ENCODE measurements at places on chromosomes 11 and 22. TPM values are rescaled to one million over a fixed set of nuclear protein-coding genes. Genes with fewer than 3 reads are reported as not detected.

- H3K36me3 ChIP-seq = no peaks in the 10 kb centered on the region
- H3K4me1 ChIP-seq = no peaks in the 10 kb centered on the region
- H3K27me3 ChIP-seq = no peaks in the 10 kb centered on the region
- DNase-seq = no peak
- no peak overlapping the region for H3K27ac ChIP-seq
Measured at GRCh38 chr11:12278766-12279671, 98.4 kb upstream of the PARVA start.

- no peak overlapping the region for H3K4me3 ChIP-seq
- H3K27ac ChIP-seq = no peak overlapping the region
- no peak for DNase-seq
Measured at GRCh38 chr11:32960553-32961164, 55.0 kb upstream of the DEPDC7 start.

DNA sequence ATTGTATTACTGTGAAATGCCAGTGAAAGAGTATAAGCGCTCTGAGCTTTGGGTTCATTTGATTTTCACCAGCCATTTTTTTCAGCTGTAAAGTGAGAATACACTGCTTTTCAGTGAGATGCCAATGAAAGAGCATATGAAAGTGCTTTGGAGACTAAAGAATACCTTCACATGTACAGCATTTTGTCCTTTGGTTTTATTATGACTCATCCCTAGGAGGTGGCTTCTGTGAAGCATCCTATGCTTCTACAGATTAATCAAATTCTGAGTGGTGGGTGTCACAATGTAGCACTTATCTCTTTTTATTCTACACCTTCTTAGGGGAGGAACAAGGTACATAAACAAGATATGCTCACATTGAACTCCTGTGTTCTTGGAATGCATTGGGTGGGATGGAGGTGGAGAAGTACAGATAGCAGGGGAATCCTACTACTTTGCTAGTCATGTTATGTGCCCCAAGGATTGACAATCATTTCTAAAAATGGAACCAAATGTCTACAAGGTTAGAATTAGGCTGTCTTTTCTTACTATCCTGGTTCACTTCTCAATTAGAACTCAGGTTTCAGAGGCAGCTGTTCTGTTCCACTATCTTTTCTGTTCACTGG lies 18.7 kb downstream of the TRIM44 start:
- H3K27me3 ChIP-seq = no peaks in the 10 kb centered on the region
- peaks cover 13% of the 10 kb centered on the region for H3K36me3 ChIP-seq
- no peak for DNase-seq
- H3K4me3 ChIP-seq = no peak overlapping the region

DNA sequence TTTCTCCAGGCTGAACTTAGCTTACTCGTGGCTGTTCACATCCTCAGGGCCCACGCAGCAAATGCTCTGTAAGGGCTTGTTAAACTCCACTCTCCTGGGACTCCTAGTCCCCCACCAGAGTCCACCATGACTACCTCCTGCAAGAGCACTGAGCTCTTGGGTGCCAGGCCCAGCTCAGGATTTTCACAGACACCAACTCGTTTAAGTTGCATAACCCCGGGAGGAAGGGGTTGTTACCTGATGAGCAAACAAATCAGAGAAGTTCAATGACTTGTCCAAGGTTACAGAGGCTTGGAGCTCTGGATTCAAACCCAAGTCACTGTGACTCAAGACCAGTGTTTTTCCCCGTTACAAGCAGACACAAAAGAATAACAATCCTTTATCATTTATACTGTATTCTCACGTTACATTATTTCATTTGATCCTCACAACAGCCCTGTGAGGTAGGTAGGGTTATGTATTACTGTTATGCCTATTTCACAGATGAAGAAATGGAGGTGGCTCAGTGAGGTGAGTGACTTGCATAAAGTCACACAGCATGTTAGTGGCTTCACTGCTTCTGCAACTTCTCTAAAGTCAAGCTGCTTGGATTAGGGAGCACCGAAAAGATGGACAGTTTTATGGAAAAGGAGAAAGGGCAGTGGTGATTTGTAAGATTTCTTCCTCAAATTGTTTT lies 17.4 kb downstream of the KCTD21 start:
- H3K36me3 ChIP-seq = peaks cover 14% of the 10 kb centered on the region
- H3K4me3 ChIP-seq = no peak overlapping the region
- H3K4me1 ChIP-seq = peaks cover 15% of the 10 kb centered on the region
- H3K27me3 ChIP-seq = no peaks in the 10 kb centered on the region

- H3K4me1 ChIP-seq = no peaks in the 10 kb centered on the region
- no peak for DNase-seq
- H3K27ac ChIP-seq = no peak overlapping the region
- H3K4me3 ChIP-seq = no peak overlapping the region
- no peaks in the 10 kb centered on the region for H3K27me3 ChIP-seq
- H3K36me3 ChIP-seq = no peaks in the 10 kb centered on the region
Measured at GRCh38 chr22:34344702-34345101, 424.4 kb upstream of the LARGE1 start.

GRCh38 chr11:70928854-70929598 lies 323.4 kb downstream of the SHANK2 start:
- H3K4me1 ChIP-seq = no peaks in the 10 kb centered on the region
- no peak overlapping the region for H3K4me3 ChIP-seq
- H3K27ac ChIP-seq = no peak overlapping the region
- peaks cover 14% of the 10 kb centered on the region for H3K27me3 ChIP-seq
- no peaks in the 10 kb centered on the region for H3K36me3 ChIP-seq

DNA sequence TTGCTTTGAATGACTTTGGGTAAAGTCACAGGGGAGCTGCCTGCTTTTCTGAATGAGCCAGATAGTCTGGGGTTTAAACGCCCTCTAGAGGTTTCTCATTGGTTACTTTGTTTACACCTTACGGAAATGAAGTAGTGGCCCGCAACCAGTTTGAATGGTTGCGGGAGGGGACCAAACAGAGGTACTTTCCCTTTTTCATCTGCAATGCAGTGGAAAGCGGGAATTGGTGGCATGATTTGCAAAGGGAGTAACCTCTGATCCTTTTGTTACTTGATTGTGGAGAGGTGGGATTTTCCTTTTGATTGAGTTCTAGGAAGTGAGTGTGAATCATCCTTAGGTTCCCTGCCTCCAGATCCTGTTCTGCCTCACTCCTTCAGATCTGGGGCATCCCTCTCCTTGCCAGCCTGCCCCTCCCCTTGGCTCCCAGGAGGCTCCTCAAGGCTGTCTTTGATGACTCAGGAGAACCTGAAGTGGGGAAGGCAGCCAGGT lies 15.9 kb upstream of the GLYATL1 start:
- peaks cover 6% of the 10 kb centered on the region for H3K27me3 ChIP-seq
- peaks cover 12% of the 10 kb centered on the region for H3K4me1 ChIP-seq
- no peaks in the 10 kb centered on the region for H3K36me3 ChIP-seq

GRCh38 chr11:36253238-36253637 lies 36.0 kb downstream of the COMMD9 start:
- no peak for DNase-seq
- peaks cover 12% of the 10 kb centered on the region for H3K27me3 ChIP-seq
- H3K4me3 ChIP-seq = no peak overlapping the region
- no peak overlapping the region for H3K27ac ChIP-seq
- peaks cover 4% of the 10 kb centered on the region for H3K4me1 ChIP-seq

- no peak for DNase-seq
- no peaks in the 10 kb centered on the region for H3K36me3 ChIP-seq
- H3K4me1 ChIP-seq = no peaks in the 10 kb centered on the region
- no peak overlapping the region for H3K4me3 ChIP-seq
- H3K27me3 ChIP-seq = no peaks in the 10 kb centered on the region
Measured at GRCh38 chr22:49011769-49012648, 815.7 kb downstream of the BRD1 start.

- no peak for DNase-seq
- H3K27me3 ChIP-seq = no peaks in the 10 kb centered on the region
- peaks cover 43% of the 10 kb centered on the region for H3K4me1 ChIP-seq
- no peaks in the 10 kb centered on the region for H3K36me3 ChIP-seq
- H3K4me3 ChIP-seq = no peak overlapping the region
Measured at GRCh38 chr11:19735909-19736498, 23.4 kb downstream of the NAV2 start.

GRCh38 chr11:123427405-123427804 lies 2.7 kb upstream of the GRAMD1B start:
- peaks cover 32% of the 10 kb centered on the region for H3K4me1 ChIP-seq
- H3K4me3 ChIP-seq = no peak overlapping the region
- H3K36me3 ChIP-seq = no peaks in the 10 kb centered on the region
- no peak for DNase-seq
- no peak overlapping the region for H3K27ac ChIP-seq

The NLRP6 gene
- total RNA-seq = 0.09 TPM

The POU2AF1 gene
- 0.28 TPM for total RNA-seq

The CSNK2A3 gene
- 0.72 TPM for total RNA-seq
